Fibroblast of pulmonary artery (primary cell): ENCODE measurements at places on chromosomes 11 and 22.

DNA sequence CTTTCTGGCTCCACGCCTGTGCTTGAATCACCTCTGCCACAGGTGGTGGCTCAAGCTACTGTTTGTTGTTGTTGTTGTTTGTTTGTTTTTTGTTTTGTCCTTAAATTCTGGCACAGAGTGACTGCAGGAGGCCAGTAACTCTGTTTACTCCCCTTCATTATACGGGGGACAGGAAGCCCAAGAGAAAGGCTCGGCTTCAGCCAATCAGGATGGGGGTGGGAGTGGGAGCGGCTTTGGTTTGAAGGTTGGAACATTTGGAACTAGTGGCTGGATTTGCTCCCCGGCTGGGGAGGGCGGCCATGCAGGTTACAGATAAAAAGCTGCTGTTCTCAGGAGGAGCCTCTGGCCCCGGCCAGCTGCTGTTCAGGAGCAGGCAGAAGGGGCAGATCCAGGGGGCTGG lies 19.7 kb upstream of the CABP2 start:
- DNase-seq: no peak

DNA sequence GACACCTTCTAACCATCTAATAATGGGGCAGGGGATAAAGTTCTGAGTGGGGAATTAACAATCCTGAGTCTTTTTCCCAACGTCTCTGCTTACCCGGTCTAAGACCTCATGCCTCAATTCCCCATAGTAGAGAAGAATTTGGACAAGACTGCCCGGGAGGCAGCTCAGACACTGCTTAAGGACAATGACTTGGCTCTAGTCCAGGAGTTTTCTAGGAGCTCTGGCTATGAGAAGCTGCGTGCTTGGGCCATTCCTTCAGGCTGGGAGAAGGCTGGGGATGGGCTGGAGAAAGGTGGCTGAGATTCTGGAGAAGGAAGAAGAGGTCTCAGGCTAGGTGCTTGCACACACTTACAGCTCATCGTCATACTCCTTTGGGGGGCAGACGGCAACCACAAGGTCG lies 19.8 kb upstream of the ABCC8 start:
- peak; percentile 83 for DNase-seq

- peak; percentile 91 for DNase-seq
Measured at GRCh38 chr11:102317099-102317767, at the start of gene BIRC3. Gene BIRC3, plus strand, starts transcription at chr11:102317484. Its CDS starts 7,026 bp downstream, at chr11:102324510.

GRCh38 chr11:76620489-76620888 lies 50.1 kb downstream of the LRRC32 start:
- DNase-seq: peak; percentile 86

GRCh38 chr22:38397189-38398085 lies 57.6 kb downstream of the KCNJ4 start:
- peak; percentile 44 for DNase-seq

DNA sequence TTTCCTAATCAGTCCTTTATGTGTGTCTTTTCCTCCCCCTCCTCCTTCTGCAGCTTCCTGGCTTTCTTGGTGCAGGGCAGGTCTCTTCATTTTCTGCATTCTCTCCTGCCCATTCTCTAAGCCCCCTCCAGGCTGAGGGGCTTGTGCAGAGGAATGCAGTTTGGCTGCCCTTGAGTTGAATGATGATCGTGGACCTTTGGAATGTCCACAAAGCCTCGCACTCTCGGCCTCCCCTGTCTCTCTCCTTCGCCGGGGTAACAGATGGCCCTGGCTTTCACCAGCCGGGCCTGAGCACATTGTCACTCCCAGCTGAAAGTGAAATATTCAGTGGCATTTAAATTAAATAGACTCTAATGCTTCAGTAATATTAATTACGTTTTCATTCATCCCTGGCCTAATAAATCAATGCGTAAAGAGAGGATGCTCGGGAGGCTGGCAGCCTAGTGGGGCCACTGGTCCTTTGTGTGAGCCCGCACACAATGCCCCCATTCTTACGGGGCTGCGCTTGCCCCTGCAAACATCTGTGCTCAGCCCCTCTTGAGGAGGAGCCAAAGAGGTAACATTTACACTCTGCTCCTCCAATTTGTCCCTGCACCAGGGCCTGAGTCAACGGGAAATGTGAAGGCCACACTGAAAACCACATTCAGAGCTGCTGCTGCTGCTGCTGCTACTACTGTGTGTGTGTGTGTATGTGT lies 64.9 kb upstream of the PAX6 start:
- no peak for DNase-seq

DNA sequence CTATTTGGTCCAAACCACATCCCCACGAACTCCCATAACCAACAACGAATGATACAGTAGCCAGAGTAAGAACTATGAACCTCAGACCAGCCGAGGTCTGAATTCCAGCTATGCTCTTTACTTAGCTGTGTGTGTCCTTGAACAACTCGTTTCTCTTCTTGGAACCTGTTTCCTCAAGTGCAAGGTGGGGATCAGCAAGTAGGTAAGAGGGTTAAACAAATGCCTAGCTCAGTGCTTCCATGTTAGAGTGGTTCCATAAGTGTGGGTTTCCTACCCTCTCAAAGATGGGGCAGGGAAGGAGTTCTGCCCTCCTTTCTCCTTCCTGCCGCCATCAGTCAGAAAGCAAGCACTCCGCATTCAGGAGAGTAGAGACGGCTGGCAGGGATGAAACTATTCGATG lies 283.4 kb upstream of the SYN3 start:
- DNase-seq: no peak

- DNase-seq: no peak
Measured at GRCh38 chr11:128262463-128263345, 324.7 kb downstream of the ETS1 start.

- DNase-seq: no peak
Measured at GRCh38 chr11:25901415-25901814, 430.5 kb upstream of the ANO3 start.

GRCh38 chr11:36751335-36751781 lies 153.3 kb upstream of the RAG2 start:
- no peak for DNase-seq

- peak; percentile 55 for DNase-seq
Measured at GRCh38 chr11:27718863-27719545, 18.7 kb upstream of the BDNF start.

GRCh38 chr11:65355776-65356393 lies 1.3 kb downstream of the TIGD3 start:
- DNase-seq: peak; percentile 42

DNA sequence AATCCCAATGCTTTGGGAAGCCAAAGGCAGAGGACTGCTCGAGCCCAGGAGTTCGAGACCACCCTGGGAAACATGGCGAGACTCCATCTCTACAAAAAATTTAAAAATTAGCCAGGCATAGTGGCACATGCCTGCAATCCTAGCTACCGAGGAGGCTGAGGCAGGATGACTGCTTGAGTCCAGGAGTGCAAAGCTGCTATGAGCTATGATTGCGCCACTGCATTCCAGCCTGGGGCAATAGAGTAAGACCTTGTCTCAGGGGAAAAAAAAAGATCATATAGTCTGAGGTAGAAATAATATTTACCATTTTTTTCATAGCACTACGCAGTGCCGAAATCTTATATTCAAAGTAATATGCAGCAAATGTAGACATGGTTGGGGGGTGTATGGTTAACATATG lies 47.8 kb downstream of the MRTFA start:
- peak; percentile 83 for DNase-seq

GRCh38 chr11:131186629-131187101 lies 183.8 kb upstream of the NTM start:
- DNase-seq: no peak

DNA sequence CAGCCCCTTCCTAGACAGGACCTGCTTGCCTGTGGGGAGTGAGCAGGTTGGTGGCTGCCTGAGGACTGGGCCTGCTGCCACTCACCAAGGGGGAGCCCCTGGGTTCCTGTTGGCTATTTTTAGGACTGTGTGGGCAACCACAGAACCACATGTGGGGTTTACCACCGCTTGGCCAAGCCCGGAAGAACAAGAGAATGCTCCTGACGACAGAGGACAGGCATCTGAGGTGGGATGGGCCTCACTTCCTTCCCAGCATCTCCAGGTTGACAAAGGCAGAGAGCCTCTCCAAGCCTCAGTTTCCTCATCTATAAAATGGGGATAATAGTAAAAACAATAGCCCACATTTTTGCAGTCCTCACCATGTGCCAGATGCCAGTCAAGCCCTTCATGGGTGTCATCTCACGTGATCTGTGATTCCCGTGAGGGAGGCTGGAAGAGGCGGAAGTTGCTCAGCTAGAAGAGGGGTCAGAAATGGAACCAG lies 43.6 kb downstream of the LRRC32 start:
- DNase-seq: no peak

DNA sequence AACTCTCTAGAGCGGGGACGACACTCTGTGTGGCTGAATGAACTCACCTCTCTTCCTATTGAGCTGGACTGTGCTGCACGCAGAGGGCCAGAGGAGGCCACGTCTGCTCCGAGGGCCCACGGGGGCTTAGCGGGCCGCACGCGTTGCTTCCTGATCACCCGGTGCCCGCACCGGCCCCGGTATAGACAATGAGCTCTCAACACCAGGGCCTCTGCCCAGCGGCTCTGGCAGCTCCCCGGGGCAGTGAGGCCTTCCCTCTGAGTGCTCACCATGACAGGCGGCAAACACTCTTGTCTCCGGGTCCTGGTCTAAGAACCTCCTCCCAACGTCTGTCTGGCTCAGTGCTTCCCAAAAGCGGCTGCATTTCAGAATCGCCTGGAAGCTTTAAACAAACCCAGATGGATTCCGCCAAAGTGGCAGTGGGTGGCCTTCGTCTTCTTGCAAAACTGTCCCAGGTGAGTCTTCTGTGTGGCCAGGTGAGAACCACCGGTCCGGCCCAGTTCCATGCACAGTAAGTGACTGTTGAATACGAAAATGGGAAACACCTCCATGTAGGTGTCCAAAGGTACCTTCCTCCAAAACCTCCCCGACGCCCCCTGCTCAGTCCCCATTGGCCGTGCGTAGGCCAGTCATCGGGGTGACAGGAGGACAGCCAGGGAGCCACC lies 47.8 kb upstream of the CCND1 start:
- no peak for DNase-seq

GRCh38 chr11:125228445-125228844 lies 63.9 kb downstream of the PKNOX2 start:
- no peak for DNase-seq

GRCh38 chr22:42932197-42932519 lies 75.1 kb upstream of the ARFGAP3 start:
- no peak for DNase-seq

DNA sequence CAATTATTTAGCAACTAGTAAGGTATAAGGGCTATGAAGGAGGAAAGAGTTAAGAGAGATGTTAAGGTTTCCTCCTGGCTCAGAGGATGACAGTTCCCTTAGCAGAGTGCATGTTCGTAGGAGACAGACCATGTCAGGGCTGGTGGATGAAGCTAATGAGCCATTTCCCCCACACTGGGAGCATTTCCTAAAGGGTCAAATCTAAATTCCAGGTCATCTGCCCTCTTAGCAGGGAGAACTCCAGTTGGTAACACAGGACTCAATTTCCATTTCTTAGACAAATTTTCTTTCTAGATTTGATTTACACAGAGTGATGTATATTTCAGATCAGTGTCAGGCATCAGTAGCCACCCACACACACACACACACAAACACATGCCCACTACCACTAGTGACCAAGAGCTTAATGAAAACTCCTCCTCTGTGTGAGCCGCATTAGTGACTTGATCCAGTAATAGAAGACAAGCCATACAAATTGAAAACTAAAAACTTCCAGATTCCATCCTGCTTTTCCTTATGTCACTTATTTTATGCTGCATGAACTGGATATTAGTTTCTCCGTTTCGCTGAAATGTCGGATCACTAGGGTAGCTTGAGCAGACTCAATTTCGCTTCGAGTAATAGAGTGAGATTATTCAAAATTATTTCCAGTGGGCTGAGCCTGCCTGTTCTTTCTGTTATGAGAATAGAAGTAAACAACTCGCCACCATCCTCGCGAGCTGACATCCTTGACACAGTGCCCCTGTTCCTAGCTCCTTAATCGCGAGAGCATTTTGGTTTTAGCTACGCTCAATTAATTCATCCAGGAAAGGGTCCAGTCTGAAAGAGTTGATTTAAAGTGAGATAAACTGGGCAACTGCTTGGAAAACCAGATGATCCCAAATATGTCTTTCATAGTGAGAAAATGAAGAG lies 582.6 kb downstream of the SOX6 start:
- no peak for DNase-seq

DNA sequence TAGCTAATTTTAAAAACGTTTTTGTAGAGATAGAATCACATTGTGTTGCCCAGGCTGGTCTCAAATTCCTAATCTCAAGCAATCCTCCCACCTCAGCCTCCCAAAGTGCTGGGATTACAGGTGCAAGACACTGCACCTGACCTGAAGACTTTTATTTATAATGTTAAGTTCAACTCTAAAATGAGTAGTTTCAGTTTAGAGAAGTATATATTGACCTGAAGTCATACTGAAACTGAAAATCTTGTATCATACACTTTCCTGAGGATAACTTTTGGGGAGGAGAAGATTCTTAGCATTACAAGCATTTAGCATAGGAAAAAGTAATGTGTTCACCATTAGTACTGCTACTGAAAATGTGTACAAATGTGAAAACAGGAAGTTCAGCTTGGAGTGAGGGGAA lies 249.3 kb downstream of the CASP12 start:
- no peak for DNase-seq

GRCh38 chr11:639332-639955 lies 2.4 kb downstream of the DRD4 start:
- no peak for DNase-seq

DNA sequence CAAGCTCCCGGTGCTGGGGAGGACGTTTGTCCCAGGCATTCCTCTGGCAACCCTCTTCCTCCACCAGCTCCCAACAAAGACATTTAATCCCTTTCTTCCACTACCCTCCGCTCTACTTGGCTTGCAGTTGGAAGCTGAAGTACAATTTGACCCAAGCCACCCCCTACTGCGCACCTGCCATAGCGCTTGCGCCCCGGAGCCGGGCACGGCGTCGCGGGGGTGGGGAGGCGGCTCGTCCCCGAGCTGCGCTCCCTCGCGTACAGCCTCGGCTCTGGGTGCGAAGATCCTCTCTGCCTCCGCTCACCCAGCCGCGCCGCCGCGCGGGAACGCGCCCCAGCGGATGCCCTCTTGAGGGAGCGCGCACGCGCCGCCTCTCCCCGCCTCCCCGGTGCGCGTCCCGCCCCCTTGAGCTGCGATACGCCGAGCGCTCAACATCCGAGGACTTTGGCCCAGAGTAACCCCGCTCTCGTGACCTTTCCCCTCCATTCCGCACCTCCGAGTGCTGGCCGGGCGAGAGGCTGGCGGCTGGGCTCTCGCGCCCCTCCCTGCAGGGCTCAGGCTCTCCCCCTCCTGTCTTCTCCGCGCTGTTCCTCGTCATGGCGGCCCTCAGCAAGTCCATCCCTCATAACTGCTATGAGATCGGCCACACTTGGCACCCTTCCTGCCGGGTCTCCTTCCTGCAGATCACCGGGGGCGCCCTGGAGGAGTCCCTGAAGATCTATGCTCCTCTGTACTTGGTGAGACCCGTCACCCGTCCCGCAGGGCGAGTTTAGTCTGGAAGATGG lies at the start of gene TMEM135:
TMEM135 (plus strand) TSS at position 485 of the 785 bp plus-strand sequence; CDS start at position 597, 112 bp downstream.
- peak; percentile 93 for DNase-seq

DNA sequence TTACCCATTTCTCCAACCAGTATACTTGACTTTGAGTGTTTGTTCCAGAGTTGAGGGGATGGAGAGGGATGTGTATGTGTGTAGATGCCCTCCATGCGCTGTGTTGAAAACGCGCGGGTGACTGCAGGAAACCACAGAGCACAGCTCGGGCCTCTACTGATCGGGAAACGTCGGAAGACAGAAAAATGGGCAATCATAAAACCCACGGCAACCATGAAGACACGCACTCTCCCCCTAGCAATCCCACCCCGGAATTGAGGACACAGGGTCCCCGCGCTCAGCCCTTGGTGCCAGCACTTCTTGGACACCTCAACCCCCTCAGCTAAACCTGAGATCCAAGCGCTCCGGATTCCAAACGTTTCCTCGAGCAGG lies 251 bp upstream of the UQCC3 start:
- no peak for DNase-seq
